ENCODE measurements at places on chromosomes 3 and 15. TPM values are rescaled to one million over a fixed set of nuclear protein-coding genes. Genes with fewer than 3 reads are reported as not detected.

The SLC24A5 gene
- not detected for total RNA-seq

The STXBP5L gene
- not detected for total RNA-seq

The CPN2 gene
- not detected for total RNA-seq

The SPINK8 gene
- total RNA-seq: not detected

The SCAMP5 gene
- total RNA-seq: 0.90 TPM

DNA sequence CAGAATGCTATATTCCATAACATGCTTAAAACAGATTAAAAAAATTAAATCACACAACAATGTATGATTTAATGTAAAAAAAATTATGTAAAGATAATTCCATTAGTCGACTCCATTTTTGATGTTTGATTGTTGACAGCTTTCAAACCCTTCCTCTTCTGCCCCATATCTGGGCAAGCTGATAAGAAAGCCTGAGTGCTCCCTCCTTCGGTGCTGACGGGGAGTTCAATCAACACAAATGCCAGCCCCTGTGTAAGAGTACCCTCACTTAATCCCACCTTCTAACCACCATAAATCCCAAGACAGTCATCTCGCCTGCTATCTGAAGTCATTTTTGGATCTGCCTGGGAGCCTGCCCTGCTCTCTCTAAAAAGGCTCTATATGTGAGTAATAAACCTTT lies 59.8 kb upstream of the IP6K2 start:
- DNase-seq: no peak

- DNase-seq: no peak
Measured at GRCh38 chr15:35393398-35393797, 152.6 kb downstream of the DPH6 start.

GRCh38 chr15:81268881-81269601 lies 54.9 kb downstream of the STARD5 start:
- no peak for DNase-seq

DNA sequence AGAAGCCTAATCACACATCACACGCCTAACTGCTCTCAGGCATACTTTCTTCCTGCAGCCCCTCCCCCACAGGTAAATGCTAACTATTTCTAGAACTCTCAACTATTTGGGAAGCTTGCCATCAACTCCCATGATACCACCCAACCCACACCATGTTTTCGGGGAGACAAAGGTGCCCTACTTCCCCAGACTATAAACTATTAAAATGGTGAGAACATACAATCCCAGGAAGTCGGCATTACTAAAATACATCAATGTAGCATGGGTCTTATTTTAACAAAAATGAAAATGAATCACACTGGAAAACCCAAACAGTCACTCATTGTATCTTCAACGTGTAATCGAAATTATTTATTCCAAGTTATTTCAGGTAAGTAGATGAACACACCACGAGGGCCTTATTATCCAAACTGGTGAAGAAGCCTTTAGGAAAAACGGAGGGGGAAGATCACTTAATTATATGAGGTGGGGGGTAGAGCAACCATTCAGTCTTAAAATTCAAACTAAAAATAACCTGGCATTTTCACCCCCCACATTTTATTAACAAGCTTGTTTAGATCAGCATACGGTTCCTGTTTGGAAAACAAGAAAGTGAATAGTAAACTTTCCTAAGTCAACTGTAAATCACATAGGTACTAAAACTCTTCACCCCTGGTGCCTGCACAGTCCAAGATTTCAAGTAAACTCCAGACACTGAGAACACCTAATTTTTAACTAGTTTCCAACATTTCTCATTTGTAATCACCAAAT lies 1.9 kb downstream of the TBL1XR1 start:
- DNase-seq: no peak

DNA sequence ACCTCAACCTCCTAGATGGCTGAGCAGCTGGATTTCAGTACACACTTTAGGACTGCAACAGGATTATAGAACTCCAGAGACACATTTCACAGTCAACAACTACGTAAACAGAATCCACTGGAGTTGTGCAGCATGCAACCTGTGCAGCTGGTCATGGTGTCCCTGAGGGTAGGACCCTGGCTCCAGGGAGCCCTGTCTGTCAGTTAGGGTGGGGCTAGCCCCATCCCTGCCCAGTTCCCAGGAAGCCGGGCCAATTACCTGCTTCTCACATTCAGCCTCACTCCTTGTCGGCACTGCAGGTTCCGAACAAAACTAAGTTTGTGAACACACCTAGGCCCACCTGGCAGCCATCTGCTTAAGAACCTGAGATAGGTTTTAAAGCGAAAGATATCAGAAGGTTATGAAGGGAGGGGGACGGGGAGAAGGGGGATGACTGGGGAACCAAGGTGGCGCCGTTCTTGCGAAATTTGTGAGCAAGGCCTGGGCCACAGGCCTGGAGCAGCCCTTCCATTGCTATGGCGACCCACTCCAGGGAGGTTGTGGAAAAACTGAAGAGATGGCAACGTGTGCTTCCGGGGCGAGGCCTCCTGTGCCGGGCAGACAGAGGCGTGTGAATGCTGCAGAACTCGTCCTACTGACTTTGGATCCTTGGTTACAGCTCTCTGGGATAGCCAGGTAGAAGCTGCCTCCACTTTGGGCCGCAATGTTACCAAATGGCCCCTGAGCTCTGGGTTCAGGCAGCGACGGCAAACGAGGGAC lies 25.3 kb downstream of the ACSBG1 start:
- DNase-seq: no peak

DNA sequence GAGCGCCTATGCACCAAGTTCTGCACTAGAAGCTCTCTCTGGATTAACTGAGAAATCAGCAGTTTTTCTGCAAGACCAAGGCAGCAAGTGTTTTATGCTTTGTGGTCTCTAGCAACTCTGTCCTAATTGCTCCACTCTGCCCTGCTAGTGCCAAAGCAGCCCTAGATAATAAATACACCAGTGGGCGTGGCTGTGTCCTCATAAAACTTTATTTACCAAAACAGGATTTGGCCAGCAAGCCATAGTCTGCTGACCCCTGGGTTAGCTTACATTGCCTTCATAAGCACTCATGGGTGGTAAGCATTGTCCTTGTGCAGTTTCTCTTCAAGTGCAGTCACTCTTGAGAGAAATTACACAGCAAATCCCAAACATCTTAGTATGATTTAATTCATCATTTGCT lies 30.7 kb upstream of the SLC24A5 start:
- no peak for DNase-seq

- DNase-seq: no peak
Measured at GRCh38 chr3:79358327-79358726, 409.5 kb downstream of the ROBO1 start.

DNA sequence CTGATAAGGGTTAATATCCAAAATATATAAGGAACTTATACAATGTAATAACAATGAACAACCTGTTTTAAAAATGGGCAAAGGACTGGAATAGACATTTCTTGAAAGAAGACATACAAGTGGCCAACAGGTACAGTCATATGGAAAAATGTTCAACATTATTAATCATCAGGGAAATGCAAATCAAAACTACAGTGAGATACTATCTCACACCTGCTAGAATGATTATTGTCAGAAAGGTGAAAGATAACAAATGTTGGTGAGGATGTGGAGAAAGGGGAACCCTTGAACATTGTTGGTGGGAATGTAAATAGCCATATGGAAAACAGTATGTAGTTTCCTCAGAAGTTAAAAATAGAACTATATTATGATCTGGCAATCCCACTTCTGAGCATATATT lies 20.4 kb downstream of the GOLM2 start:
- DNase-seq: no peak

DNA sequence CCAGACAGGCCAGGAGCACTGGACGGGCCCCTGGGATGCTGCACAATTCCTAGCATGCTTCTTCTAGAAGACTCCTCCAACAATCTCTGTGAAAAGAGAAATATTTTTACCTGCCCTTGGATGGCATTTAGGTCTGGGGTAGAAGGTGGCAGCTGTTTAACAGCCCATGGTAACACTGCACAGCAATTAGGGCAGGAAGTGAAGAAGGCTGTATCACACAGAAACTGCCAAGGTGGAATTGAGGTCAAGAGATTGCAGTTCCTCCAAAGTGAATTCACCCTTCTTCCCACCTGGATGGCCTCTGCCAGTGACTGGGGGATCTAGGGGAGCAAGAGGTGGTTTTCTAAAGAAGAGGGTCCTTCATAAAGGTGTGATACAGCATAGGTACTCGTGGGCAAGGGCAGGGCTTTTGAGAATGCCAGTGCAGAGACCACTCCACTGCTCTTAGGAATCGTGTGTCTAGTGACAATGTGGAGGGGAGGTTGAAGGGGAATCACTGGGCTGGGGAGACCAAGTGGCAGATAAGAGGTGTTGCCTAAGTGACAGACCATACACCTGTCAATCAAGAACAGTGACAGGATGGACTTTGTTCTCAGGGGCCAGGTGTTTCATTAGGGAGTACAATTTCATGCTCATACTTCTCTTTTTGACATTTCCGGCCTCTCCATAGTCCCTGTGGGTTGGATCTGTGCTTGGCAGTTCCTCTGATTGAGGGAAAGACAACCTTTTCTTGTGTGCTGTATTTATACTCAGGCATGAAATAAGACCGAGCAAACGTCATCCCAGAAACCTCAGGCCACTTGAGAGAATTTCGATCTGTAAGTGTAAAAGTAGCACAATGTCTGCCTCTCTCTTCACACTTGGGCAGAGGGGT lies 83.5 kb upstream of the BCL6 start:
- no peak for DNase-seq

- DNase-seq: no peak
Measured at GRCh38 chr3:149812165-149812605, 830 bp upstream of the RNF13 start.

- DNase-seq: no peak
Measured at GRCh38 chr3:147421184-147421912, 12.2 kb downstream of the ZIC1 start.

DNA sequence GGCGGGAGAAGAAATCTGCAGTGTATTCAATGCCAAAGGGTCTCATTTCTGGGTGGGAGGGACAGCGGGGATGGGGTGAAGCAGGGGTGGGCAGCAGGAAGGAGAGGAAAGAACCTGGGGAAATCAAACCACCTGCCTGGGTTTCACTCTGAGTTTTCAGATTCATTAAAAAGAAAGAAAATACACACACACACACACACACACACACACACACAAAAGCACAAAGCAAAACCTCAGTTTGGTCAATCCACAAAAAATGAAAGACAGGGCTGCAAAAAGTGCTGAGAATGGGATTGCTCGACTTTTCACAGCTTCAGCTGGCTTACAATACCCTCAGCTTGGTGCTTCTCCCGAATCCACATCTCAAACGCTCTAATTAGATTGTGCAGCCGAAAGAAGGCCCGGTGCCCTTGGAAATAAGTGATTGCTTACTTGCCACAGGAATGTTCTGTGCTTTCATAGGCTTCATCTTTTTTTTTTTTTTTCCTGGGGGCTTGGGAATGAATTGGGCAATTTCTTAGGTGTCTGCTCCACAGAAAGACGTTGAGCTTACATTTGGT lies 370.5 kb downstream of the RORA start:
- no peak for DNase-seq

Data from activated T-cell treated with anti-CD3 and anti-CD28 coated beads, Interleukin-2, amount 50 U/mL, for 4 hours (primary cell).